ENCODE measurements at places on chromosomes 6 and 20.

GRCh38 chr6:15770347-15771143, 107.7 kb upstream of the DTNBP1 start:
- DNase-seq: no peak

DNA sequence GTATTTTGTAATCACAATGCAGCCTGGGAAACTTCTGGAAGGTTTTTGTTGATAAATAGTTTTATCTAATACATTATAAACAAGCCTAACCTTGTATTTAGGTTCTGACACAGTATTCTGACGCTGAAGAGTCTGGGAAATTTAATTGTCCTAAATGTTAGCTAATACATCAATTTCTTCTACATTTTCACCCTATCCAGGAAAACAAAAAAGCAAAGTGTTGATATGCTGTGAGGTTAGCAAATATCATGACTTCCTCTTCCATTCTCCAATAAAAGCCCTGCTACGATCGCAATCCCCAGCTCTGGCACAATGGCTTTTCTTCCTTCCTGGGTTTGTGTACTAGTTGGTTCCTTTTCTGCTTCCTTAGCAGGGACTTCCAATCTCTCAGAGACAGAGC, at the start of gene C6orf58:
Gene C6orf58, plus strand, starts transcription at position 301 of the 400 bp plus-strand sequence. Its CDS starts 12 bp downstream, at position 313.
- peak; percentile 36 for DNase-seq

DNA sequence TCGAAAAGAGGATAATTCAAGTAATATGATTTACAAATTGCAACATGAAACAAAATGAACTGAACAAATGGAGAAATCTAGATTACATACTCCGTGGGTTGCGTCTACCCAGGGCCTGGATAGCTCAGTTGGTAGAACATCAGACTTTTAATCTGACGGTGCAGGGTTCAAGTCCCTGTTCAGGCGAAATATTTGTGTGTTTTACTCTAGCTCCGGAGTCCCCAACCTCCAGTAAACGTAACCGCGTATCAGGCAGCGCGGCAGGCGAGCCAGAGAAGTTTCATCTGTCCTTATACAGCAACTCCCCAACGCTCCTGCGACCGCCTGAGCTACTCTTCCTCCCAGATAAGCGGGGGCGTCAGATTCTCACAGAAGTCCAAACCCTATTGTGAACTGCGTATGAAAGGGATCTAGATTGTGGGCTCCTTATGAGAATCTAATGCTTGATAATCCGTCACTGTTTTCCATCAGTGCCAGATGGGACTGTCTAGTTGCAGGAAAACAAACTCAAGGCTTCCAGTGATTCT, 176.1 kb downstream of the TRIM27 start:
- DNase-seq: no peak

GRCh38 chr6:34692280-34692679, 4.3 kb downstream of the ILRUN start:
- no peak for DNase-seq

DNA sequence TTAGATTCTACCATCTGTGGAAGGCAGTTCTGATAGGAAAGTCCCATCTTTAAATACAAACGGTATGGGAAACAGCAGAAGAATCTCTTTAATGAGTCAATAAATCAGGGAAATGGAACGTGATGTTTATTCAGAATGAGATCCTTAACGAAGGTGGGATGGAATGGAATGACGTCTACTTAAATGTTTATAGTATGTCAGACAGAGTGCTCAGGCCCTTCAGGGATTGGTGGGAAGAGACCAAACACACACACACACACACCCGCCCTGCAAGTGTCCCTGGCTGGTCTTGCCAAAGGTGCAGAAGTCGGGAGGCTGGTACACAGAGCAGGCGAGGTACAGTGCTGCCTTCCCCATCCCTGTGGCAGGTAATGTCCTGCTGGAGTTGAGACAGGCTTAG, 164.0 kb downstream of the FARS2 start:
- DNase-seq: no peak

- no peak for DNase-seq
These were observed 24.3 kb downstream of the TMEM74B start for GRCh38 chr20:1160496-1160895.
